Fibroblast of skin of abdomen (primary cell): ENCODE measurements at places on chromosomes 1 and 21.
A peak's percentile ranks its signal among the peaks of the same experiment; 100 is the strongest.

- no peak for DNase-seq
Observed at GRCh38 chr1:161044535-161044907, 1.3 kb downstream of the USF1 start.

DNA sequence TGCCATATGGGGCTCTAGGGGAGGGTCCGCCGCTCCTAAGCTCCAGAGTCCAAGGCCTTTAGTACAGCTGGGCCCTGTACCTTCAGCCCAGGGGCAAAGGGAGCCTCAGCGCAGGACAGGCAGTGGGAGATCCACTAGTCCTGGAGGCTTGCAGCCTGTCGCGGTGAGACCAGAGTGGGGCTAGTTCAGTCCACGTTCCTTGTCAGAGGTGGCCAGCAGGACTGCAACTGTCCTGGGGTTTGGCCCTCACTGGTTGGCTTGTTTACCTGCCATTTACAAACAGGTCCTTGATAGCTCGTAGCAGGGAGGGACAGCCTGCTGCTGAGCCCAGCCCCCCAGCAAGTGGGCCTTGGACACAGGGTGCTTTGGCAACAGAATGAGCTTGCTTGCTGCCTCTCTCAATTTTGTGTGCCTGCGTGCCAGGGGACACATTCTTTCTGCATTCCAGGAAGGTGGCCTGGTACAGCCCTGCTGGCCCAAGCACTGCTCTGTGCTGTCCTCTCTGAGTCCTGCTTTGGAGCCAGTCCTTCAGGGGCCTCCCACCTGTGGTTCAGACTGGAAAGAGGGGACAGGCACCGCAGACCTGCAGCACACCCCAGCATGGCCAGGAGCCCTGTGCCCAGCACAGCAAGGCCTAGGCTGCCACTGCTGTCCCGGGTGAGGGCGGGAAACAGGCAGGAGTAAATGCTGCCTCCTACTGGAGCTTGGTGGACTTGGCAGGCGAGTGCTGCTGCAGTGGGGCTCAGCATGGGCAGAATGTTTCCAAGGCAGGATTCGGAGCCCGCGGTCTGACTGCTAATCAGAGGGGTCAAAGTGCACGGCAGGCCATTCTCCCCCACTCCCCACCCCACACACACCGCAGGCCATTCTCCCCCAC is 15.2 kb downstream of the H6PD start:
- DNase-seq, result no peak

DNA sequence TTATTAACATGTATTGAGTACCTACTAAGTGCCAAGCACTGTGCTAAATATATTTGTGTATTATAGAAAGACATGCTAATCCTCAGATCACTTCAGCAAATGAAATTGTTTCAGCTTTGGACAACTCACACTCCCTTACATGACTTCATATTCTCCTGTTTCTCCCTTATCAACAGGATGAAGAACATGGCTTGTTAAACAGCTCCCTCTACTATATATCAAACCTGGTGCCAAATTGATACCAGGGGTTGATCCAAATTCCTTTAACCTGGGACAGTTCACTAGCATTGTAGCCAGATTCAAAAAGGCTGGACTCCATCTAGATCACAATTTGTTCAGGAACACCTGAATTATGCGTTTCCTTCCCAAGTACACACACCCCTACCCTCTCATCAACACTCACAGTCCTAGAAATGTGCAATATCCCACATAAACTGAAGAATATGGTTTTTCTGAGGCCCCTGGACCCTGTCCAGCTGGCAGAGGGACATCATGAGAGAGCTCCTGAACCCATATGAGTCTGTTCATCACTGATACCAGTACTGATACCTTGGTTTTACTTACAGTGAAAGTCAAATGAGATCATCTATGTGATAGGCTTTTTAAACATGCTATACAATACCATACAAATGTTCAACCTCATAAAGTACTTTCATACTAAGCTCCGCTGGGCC is 47.0 kb upstream of the PALMD start:
- DNase-seq, result peak; percentile 19

DNA sequence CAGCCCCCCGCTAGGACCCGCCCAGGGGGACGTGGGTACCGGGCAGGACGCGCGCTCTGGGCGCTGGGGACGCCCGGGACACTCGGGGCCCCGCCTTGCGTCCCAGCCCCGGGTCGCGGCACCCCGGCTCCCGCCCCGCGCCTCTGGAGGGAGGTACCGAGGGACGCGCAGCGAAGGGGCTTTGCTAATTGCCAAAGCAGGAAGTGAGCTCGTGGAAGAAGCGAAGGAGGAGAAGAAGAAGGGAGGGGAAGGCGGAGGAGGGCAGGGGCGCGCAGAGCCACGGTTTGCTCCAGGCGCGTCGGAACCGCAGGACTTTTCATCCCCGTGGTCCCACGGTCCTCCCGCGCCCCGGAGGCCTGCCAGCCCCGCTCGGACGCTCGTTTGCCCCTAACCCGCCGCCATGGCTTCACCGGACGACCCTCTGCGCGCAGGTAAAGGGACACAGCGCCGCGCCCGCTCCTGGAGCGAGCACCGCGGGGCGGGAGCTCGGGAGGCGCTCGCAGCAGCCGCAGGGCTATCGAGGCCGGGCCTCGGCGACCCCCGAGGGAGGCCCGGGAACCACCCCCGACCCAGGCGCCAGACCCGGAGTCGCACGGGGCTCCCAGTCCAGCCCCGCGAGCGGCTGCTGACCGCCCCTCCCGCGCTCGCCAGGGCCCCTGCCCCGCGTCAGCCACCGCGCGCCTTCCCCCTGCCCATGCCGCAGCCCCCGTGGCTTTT is 1.3 kb downstream of the EDARADD start:
- DNase-seq, result peak; percentile 30

DNA sequence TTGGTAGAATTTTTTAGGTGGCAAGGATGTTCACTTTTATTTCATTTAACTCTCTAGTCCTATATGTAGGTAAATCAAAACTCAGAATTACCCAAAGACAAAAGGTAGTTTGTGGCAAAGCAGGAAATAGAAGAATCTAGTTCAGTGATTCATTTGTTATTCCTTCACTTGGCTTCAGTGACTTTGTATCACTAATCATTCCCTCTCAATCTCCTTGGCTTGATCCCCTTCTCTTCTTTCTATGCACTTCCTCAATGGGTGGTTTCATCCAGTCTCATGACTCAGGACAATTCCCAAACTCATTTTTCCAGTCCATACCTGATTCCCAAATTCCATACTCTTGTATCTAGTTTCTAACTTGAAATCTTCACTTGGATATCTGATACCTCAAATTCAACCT is 64.9 kb downstream of the PRKACB start:
- DNase-seq, result no peak

DNA sequence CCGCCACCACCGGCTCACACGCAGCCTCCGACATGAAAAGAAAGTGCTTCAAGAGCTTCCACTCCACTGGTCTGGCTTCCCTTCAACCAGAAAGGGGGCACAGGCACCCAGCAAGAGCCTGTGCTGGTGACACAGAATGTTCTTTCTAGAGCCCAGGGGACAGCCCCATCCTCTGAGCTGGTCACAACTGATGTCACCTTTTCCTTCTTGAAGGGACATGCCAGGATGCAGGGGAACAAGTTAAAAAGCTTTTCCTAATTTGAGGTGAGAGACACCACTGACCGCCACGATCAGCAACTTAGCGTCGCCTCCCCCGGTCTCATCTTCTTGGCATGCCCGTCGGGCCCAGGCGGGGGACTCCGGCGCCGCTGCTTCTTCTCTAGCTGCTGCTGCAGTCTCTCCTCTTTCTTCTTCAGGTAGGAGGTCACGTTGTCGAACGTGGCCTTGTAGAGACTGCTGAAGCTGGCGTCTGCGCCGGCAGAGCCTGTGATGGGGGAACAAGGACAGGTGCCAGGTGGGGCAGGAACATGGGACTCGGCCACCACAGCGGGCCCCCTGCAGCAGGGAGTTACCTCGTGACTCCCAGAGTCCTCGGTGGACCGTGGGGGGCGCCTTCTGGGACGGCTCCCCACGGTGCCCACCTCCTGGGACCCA is 29.5 kb downstream of the WDR4 start:
- DNase-seq, result no peak

GRCh38 chr1:155082301-155083051 is 3.8 kb downstream of the EFNA3 start:
- DNase-seq, result no peak

GRCh38 chr1:202202500-202203168 is 9.0 kb downstream of the LGR6 start:
- no peak for DNase-seq

- DNase-seq, result no peak
Observed at GRCh38 chr1:156412653-156413321, 43.8 kb downstream of the RHBG start.

GRCh38 chr1:58058323-58058722 is 488.2 kb downstream of the OMA1 start:
- DNase-seq, result no peak

DNA sequence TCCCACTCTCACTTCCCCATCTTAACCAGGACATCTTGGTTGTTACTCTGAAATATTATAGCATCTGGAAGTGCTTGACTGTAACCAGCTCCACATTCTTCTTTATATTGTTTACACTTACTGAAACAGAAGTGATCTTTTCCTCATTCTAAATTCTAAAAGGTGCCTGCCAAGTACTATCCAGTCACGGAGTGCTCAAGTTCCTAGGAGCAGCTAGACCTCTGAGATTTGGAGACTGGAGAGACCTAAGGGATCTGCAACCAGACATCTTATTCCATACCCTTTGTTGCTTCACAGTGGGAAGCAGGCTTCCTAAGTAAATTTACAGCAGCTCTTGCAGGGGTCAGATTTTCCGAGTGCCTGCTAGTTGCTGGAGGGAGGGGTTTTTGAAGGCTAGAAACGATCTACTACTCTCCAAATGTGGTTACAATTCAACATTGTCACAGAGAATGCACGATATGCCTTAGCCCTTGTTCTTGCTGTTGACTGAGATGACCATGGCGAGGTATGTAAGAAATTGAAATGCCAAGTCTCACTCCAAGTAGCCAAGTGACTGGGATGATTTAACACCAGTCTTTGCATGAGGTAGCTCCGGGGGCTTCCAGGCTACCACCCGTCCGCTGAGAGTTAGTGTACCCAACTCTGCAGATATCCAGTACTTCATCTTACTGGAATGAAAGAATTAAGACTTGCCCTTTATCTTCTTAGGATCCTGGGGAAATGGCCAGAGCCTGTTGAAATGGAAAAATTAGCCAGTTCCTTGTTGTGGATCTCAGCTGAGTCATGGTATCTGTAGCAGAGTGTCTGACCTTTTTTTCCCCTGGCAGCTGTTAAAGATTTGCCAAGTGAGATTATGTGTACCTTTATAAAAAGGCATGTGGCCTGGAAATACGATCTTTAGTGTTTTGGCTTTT is 150.8 kb downstream of the MAST2 start:
- peak; percentile 64 for DNase-seq

- DNase-seq, result peak; percentile 84
Observed at GRCh38 chr1:66527686-66528085, 6.3 kb upstream of the SGIP1 start.

GRCh38 chr1:169487133-169487532 is 1.4 kb upstream of the SLC19A2 start:
- no peak for DNase-seq

DNA sequence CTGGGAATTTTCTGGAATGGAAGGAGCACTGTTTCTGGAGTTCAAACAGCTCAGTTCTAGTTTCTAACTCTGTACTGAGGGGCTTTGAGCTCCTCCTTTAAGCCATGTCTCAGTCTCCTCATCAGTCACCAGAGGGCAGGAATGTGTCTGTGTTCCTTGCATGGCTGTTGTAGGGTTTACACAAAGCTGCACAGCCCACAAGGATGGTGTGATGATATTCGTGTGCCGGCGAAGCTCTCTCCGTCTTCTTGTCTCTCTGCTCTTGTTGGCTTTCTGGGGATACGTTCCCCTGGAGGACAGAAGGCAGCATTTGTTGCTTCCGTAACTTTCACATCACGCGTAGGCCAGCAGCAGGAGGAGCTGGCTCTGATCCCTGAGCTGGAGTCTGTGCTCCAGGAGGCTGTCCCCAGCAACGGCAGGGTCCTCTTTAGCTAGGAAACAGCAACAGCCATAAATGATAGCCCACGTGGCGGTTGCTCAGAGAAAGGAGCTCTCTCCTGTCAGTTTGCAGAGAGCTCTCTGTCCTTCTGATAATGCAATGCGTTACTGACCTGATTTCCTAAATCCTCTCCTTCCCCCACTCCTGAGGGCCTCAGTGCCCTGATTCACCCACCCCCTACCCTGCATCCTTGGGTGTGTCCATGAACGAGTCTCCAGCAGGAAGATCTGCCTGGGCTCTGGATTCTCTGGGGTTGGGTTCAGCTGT is 189.2 kb upstream of the VAMP3 start:
- no peak for DNase-seq

GRCh38 chr21:29343519-29343918 is 44.8 kb downstream of the BACH1 start:
- peak; percentile 85 for DNase-seq

GRCh38 chr1:113940365-113941244 is 11.5 kb downstream of the HIPK1 start:
- DNase-seq, result no peak

DNA sequence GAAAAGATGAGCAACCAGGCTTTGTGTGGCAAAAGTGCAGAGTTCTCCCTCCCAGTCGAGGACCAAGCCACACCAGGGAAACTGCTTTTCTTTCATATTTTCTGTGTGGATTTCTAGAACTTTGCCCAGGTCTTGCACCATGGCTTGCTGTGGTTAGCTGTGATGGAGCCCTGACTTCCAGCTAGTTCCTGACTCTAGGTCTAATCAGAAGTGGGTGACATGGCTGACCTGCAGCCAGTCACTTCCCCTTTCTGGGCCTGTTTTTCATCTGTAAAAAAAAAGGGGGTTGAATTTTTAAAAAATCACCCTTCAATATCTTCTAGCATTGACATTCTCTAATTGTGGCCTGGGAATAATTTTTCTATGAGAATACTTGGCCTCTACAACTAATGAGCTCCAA is 491.2 kb upstream of the USP24 start:
- no peak for DNase-seq

DNA sequence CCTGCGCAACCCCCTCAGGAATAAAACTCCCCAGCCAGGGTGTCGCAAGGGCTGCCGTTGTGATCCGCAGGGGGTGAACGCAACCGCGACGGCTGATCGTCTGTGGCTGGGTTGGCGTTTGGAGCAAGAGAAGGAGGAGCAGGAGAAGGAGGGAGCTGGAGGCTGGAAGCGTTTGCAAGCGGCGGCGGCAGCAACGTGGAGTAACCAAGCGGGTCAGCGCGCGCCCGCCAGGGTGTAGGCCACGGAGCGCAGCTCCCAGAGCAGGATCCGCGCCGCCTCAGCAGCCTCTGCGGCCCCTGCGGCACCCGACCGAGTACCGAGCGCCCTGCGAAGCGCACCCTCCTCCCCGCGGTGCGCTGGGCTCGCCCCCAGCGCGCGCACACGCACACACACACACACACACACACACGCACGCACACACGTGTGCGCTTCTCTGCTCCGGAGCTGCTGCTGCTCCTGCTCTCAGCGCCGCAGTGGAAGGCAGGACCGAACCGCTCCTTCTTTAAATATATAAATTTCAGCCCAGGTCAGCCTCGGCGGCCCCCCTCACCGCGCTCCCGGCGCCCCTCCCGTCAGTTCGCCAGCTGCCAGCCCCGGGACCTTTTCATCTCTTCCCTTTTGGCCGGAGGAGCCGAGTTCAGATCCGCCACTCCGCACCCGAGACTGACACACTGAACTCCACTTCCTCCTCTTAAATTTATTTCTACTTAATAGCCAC is 696 bp downstream of the TGFB2 start:
- peak; percentile 78 for DNase-seq

GRCh38 chr1:164660412-164660772 is 101.4 kb downstream of the PBX1 start:
- DNase-seq, result peak; percentile 14
